ENCODE measurements at places on chromosomes 3 and 15.
A peak's percentile ranks its signal among the peaks of the same experiment; 100 is the strongest.

- DNase-seq: peak; percentile 17
Measured at GRCh38 chr3:151584566-151584965, 123.7 kb upstream of the IGSF10 start.

DNA sequence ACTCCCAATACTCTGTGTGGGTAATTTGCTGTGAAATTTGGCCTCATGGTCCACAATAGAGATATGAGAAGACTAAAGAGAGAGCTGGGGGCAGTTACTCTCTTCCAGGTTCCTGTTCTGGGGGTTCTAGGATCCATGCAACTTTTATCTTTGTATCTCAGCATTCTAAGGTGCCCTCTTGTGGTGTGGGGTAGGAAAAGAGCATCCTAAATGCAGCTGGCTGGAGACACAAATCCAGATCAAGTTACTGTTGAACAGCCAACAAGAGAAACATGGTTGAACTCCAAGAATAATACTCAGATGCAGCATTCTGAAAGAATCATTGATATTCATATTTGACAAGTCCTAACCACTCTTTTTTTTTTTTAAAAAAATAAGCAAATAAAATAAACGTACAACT, 238.2 kb downstream of the GREM1 start:
- peak; percentile 7 for DNase-seq

DNA sequence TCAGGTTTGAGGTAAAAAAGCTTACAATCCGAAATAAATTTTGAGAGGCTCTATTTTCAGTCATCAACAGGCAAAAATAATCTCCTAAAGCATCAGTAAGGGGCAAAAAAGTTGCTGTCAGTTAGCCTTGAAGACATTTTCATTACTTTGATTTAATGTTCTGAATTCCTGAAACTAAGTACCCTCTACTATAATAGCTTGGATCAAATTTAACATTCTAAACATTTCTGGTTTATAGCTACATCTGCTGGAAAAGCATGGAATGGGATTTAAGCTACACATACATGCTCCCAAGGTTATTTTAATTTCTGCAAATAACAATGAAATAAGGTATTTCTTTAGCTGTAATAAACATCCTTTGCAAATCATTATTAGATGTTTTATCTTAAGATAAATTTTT, 245.4 kb downstream of the ULK4 start:
- DNase-seq: no peak

DNA sequence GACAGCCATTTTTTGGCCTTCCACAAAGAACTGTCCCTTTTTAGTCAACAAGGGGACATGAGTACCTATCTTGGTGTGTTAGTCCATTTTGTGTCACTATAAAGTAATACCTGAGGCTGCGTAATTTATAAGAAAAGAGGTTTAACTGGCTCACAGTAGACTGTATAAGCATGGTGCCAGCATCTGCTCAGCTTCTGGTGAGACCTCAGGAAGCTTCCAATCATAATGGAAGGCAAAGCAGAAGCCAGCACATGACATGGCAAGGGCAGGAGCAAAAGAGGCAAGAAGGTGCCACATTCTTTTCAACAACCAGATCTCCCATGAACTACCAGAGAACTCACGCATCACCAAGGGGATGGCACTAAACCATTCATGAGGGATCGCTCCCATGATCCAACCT, 66.1 kb upstream of the VGLL4 start:
- no peak for DNase-seq

DNA sequence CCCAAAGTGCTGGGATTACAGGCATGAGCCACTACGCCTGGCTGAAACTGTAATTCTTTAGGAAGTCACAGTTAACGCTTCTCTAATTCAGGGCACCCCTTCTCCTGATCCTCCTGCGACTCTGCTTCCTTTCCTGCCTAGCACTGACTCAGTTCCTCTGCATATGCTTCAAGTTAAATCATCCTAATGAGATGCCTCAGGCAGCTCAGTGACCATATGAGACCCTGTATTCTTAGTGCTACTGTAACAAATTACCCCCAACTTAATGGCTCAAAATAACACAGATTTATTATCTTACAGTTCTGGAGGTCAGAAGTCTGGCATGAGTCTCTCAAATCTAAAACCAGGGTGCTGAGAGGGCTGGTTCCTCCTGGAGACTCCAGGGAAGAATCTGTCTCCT, 271.8 kb upstream of the LYSMD4 start:
- DNase-seq: no peak

GRCh38 chr3:173395073-173395411, 2.5 kb upstream of the NLGN1 start:
- DNase-seq: peak; percentile 59

GRCh38 chr3:69738859-69739203, 433 bp upstream of the MITF start:
- no peak for DNase-seq

- DNase-seq: no peak
Measured at GRCh38 chr3:45067941-45068340, 41.8 kb downstream of the CLEC3B start.

DNA sequence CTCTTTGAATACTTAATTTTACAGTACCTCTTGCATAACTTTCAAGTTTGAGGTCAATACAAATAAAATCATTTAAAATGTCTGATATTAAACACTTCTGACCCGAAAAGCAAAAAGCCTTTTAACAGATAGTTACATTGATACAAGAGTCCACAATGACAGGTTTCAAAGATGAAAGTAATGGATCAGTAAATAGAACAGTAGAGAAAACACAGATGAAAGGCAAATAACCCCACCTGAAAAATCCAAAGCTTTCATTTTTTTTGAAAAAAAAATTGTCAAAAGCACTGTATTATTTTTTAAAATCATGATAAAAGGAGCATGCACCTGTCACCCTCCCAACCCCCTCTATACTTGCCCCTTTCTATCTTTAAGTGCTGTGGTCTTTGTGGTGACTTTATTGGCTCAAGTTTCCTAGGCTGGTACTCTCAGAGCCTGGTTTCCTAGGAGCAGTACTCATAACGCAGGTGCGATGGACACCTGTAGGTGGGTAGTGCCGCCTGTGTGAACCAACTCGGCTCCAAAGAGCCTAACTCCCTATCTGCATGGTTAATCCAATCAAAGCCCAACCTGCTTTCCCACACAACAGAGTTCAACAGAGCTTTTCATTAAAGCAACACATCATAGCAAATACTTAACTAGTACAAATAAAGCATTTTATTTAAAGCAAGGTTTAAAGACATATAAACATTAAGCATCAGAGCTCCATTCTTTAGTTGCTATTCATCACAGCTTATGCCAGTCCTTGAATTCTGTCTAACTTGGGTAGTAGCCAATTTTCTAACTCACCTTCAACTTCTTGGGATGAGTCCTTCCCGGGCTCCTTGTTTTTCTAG, 32.2 kb downstream of the LIPC start:
- DNase-seq: peak; percentile 54

GRCh38 chr3:48428572-48429316, 1.1 kb downstream of the PLXNB1 start:
- no peak for DNase-seq

DNA sequence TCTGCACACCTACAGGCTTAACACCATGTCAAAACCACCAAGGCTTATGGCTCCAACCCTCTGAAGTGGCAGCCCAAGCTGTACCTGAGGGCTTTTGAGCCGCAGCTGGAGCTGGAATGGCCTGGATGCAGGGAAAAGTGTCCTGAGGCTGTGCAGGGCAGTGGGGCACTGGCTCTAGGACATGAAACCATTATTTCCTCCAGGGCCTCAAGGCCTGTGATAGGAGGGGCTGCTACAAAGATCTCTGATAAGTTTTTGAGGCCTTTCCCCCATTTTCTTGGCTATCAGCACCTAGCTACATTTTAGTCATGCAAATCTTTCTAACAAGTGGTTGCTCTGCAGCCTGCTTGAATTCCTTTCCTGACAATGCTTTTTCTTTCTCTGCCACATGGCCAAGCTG, 37.6 kb downstream of the SPATA16 start:
- DNase-seq: no peak

DNA sequence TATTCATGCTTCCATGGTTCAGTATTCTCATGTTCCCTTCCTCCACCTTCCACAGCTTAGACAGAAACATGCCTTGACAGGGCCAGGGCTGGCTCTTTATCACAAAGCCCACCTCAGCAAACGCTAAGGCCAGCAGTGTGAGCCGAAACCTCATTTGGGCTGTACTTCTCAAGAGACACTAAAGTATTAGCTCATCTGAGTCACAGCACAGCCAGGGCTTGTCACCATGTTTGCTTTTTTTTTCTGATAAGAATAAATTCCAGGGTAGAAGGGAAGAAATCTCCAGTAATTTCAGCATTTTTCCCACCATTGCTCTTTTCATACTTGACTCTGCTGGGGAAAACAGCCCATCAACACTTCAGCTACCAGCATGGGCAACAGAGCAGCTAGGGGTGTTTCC, 95.4 kb downstream of the MYLK start:
- no peak for DNase-seq

GRCh38 chr15:60573936-60574335, 95.0 kb upstream of the ICE2 start:
- DNase-seq: no peak
